Activated CD4-positive, alpha-beta T cell treated with anti-CD3 and anti-CD28 coated beads, Interleukin-2, Interleukin-4, amounts not matched to agents 100 ng/mL and 50 ng/mL, durations not matched to agents 16 hours and 8 hours (primary cell): ENCODE measurements at places on chromosomes 12 and 14.

DNA sequence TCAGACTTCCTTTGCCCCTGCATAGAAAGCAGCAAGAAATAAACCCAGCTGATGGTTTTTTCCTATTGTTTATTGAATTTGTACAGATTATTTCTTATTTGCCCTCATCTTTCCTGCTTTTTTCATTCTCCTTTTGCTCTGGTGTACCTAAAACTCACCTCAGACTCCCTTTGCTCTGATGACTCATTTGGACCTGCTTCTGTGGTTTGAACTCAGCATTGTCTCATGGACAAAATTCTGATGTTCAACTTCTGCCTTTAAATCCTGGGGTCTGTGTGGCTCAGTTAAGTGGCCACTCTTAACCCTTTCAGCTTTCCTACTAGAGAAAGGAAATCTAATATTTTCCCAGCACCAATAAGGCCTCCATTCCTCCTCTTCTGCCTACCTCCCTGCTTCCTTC lies 3.5 kb upstream of the SENP1 start:
- no peak for DNase-seq

DNA sequence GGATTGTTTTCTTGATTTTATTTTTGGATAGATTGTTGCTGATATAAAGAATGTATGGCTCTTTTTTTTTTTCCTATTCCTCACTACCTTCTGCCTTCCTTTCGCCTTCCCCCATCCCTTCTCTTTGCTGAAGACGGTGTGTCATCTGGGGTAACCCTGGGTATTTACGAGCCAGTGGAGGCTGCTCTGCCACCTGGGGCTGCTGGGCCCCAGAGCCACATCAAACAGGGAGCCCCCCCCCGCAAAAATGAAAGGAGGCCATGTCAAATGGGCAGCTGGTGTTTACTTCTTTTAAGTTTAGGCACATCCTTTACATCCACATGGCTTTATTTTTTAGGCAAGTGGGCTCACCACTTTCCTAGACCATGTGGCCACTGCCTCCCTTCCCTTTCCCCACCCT lies 25.4 kb downstream of the CHST11 start:
- DNase-seq: no peak

DNA sequence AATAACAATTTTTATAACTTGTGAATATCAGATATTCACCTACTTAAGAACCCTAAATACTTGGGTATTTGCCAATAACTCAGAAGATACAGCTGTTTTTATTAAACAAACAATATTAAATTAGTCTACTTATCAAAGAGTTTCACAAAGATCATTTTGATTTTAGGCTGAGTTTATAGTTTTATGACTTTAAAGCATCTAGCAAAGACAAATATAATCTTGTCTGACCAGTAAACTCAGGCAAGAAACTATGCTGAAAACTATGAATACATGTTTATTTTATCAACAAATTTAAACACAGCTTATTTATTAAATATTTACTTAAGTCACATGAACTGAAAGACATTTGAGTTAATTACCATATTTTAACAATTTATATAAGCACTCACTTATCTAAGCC lies 18.5 kb upstream of the SERPINA1 start:
- no peak for DNase-seq

GRCh38 chr12:128513331-128513730 lies 246.4 kb downstream of the TMEM132C start:
- no peak for DNase-seq

- DNase-seq: peak; percentile 71
Measured at GRCh38 chr12:98352218-98352811, 163.1 kb upstream of the TMPO start.

- no peak for DNase-seq
Measured at GRCh38 chr12:52360663-52361271, 6.5 kb downstream of the KRT85 start.

GRCh38 chr12:51389302-51389999 lies 1.8 kb downstream of the GALNT6 start:
- no peak for DNase-seq

- DNase-seq: no peak
Measured at GRCh38 chr12:114783089-114783618, 99.2 kb upstream of the TBX3 start.

GRCh38 chr12:64293654-64294364 lies 71.7 kb upstream of the KICS2 start:
- no peak for DNase-seq

GRCh38 chr14:29754134-29754533 lies 173.5 kb downstream of the PRKD1 start:
- no peak for DNase-seq

DNA sequence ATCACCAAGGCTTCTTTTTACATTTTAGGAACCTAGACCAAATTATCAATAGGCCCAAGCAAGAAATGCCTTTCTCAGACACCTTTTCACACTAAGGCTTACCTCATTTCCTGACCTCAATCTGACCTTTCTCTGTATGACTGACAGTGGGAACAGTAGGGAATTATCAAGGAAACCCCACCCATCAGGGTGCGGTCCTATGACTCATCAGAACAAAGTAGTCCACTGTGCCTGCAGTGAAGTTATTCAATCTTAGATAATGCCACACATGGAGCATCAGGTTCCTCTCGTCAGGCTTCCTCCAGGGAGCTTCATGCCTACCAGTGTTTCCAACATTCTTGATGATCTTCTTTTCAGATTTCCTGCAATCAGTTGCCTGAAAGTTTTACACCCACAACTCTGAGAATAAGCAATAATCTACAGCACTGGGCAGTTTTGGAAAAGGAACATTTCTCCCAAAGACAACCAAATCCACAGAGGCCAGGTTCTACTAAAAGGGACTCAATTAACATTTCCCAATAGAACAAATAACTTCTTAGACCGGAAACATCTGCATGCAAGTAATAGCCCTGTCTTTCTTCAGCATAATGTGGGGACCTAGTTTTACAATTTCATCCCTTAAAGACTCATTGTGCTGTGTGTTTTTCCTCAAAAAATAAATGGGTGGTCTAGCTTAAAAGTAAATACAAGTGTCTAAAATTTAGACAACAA lies 35.9 kb upstream of the TMTC2 start:
- peak; percentile 4 for DNase-seq

- no peak for DNase-seq
Measured at GRCh38 chr12:25785134-25785533, 173.3 kb upstream of the RASSF8 start.

DNA sequence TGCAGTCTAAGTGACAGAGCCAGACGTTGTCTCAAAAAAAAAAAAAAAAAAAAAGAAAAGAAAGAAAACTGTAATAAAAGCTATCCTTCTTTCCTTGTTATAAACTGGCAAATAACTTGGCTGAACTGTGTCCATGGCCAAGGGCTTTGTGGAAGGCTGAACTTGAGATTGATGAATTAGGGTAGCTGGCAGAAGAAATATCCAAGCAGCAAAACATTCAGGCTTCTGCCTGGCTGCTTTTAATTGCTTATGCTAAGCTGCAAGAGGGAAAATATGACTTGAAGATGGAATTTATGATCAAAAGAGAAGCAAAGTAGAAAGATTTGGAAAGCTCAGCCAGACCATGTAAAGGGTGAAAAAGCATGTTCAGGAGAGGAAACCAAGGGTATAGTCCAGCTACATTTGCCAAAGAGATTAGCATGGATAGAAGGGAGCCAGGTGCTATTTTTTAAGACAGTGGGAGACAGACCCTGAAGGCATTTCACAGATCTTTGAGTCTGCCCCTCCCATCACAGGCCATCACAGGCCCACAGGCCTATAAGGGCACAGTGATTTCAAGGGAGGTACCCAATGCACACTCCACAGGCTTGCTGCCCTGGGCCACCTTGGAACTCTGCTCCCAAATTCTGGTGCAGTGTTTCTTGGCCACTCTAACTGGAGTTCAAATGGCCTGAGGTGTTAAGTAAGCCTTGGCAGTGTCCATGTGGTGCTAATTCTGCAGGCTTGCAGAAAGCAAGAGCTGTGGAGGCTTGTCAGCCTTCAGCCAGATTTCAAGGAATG lies 226.0 kb downstream of the AEBP2 start:
- no peak for DNase-seq

GRCh38 chr14:71114565-71114964 lies 207.3 kb downstream of the PCNX1 start:
- DNase-seq: no peak

DNA sequence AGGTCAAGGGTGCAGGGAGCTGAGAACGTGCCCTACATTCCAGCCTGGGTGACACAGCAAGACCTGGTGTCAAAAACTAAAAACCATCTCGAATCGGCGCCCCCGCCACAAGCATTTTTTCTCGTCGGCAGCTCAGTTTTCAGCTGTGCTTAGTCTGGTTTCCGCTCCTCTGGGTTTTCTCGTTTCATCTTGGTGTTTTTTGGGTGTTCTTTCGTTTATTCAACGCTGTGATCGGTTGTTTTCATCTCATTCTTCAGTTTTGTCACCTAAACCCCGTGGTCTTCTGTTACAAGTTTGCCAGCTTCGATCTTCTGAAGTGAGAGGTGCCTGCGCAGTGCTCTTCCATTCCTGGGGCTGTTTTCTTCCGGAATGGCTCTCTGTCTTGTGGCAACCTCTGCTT lies 41.4 kb downstream of the NOC4L start:
- DNase-seq: no peak

DNA sequence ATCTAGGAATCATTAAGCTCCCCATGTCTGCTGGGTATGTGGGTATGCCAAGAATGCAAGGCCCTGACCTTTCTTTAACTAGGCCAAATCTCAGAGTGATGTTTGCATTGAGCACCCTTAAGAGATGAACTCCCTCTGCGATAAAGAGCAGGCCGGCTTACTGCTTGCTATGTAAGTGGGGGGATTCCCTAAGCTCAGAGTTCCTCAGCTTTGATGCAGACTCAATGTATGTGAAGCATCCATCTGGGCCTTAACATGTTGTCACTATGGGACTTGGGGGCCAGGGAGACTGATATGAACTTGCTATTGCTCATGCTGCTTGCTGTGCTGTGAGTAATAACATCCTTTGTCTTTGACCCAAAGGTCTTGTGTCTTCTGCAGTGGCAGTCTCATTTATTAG lies 149.7 kb downstream of the C12orf75 start:
- DNase-seq: no peak

DNA sequence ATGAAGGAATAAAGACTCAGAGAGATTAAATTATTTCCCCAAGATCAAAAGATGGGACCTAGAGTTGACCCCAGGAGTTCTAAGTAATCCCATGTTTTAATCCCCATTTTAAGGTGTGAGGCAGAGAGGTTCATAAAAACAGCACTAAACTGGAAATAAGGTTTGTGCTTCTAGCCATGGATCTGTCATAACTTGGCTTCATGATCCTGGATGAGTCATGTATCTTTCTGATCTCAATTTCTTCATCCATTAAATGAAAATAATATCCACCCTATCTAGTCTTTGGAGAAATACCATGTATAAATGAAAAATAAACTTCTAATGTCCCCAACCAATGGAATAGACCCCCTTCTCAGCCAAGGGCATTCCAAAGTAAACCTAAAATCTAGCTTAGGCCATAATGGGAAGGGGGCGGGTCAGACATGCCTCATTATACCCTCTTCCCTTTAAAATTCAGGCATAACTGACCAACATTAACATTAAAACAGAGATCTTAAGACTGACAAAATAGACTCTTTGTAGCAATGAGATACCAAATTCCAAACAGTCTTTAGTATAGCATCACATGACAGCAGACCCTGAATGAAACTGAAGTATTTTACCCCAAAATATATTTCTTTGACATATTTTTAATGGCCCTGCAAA lies 47.8 kb downstream of the SLC41A2 start:
- no peak for DNase-seq

- DNase-seq: no peak
Measured at GRCh38 chr12:88448337-88448915, 131.8 kb downstream of the KITLG start.

DNA sequence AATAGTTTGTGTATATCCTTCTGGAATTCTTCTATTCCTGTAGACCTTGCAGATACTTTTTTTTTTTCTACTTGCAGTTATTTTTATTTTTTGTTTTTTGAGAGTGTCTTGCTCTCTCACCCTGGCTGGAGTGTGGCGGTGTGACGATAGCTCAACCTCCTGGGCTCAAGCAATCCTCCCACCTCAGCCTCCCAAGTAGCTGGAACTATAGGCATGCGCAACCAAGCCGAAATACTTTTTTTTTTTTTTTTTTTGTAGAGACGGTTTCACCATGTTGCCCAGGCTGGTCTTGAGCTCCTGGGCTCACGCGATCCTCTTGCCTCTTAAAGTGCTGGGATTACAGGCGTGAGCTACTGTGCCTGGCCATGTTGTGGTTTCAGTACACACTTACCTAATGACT lies 10.0 kb downstream of the TULP3 start:
- DNase-seq: no peak

- DNase-seq: no peak
Measured at GRCh38 chr12:15702276-15702675, 86.9 kb downstream of the EPS8 start.

GRCh38 chr12:54356951-54357356 lies 7.3 kb downstream of the GPR84 start:
- DNase-seq: no peak

- no peak for DNase-seq
Measured at GRCh38 chr12:71236133-71236660, 78.4 kb upstream of the TSPAN8 start.

GRCh38 chr12:120358412-120359100 lies 10.4 kb downstream of the MSI1 start:
- DNase-seq: no peak

DNA sequence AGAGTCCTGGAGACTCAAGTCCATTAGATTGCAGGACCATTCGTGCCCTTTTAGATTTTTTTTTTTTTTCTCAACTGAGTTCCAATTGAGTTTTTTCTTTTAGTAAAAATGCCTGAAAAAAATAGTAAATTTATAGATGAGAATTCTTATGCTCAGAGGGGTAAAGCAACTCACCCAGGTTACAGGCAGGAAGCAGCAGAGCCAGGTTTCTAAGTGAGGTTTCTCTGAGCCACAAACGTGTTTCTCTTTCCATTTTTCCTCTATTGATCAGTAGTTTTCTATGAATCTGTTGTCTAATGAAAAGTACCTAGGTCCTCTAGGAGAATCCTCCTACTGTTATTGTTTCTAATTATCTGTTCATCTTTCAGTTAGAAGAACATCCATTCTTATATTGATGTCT lies 66.4 kb upstream of the C12orf71 start:
- no peak for DNase-seq

DNA sequence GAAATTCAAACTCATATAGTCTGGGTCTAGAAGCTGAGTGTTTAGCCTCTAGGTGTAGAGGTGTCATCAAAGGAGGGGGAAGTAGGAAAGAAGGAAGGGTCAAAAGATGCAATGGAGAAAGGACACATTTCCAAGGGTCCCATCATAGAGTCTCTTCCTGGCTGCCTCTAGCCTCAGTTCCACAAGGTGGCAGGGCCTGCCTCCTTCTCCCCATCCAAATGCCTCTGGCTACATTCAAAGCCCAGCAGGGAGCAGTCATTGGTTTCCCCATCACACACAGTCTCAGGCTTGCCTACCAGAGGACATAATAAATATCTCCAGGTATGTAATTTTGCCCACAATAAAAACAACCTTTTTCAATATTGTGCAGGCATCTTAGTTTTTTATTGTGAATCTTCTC lies 2.1 kb upstream of the CCT2 start:
- DNase-seq: no peak

DNA sequence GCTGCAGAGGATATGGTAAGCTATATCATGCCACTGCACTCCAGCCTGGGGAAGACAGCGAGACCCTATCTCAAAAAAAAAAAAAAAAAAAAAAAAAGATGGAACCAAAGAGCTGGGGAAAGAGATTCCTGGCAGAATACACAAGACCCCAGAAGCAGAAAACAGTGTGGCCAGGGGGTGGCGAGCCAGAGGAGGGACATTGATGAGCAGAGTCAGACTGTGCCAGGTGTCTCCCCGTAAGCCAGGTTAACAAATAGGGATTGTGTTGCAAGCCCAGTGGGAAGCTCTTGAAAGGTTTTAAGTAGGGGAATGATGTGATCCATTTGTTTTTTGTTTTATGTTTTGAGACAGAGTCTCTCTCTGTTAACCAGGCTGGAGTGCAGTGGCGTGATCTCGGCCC lies 56.1 kb downstream of the FIGNL2 start:
- DNase-seq: no peak

- DNase-seq: no peak
Measured at GRCh38 chr14:94379291-94380224, 8.8 kb downstream of the SERPINA1 start.
